Body of pancreas (tissue), 4 donors: ENCODE measurements at places on chromosomes 3 and 15.

DNA sequence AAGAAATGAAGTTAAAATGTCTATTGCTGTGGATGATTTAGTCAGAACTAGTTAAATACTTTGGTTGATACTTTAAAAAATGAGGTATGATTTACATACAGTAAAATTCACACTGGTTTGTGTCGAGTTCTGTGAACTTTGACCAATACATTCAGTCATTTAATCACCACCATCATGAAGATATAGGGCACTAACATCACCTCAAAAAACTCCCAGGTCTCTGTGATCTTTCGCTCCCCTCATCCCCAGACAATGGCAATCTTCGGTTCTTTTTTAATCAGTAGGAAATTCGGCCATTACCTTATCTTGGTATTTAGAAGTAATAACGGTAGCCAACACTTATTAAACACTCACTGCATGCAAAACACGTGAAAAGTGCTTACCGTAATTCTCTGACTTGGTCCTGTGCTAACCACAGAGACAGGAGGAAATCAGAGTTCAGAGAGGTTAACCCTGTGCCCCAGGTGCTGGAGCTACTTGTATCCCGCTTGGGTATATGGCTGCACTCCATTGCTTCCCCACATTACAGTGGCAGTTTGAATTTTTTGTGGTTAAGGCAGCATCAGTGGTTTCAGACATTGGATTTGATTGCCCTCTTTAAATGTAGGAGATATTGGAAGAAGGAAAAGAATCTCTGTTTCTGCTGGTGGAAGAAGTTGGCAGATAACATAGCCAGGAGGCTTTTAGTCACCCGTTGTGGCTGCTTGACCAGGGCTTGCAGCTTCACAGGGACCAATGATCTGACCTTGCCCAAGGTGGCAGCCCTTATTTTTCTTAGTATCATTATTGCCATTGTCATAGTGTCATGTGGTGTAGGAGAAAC lies 4.2 kb downstream of the PLCL2 start:
- no peak for DNase-seq

DNA sequence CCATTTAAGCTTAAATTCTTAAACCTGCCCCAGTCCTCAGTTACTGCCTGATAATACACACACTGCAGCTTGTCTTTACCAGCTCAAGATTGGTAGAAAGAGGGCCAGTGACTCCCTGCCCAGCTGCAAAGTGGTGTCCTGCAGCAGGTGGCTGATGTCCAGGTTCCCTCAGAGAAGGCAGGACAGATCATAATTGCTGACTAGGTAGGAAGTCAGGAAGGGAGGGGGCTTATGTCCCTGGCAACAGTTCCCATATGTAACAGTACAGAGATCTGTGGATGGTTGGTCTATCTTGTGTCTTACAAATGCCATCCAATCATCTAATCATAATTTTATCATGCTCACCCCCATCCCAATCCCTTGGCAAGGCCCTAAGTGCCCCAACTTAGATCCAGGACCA lies 492.1 kb upstream of the PPP2R3A start:
- no peak for DNase-seq

GRCh38 chr3:36248374-36248773 lies 131.9 kb upstream of the STAC start:
- no peak for DNase-seq

GRCh38 chr3:7577513-7577912 lies 716.6 kb downstream of the GRM7 start:
- DNase-seq = no peak

- no peak for DNase-seq
These were observed 40.2 kb downstream of the SUMF1 start for GRCh38 chr3:4426782-4427344.
